ENCODE measurements at places on chromosomes 16 and 17. TPM values are rescaled to one million over a fixed set of nuclear protein-coding genes. Genes with fewer than 3 reads are reported as not detected.

NUPR1 gene
- total RNA-seq = 8.8 TPM

SLC16A6 gene
- 1.0 TPM for total RNA-seq

MRPS23 gene
- total RNA-seq = 72.9 TPM

ACSM2A gene
- total RNA-seq = not detected

Data from Caco-2 (cell line).